HT1080 (cell line): ENCODE measurements at places on chromosomes 7 and 10. TPM values are rescaled to one million over a fixed set of nuclear protein-coding genes. Genes with fewer than 3 reads are reported as not detected.

DNA sequence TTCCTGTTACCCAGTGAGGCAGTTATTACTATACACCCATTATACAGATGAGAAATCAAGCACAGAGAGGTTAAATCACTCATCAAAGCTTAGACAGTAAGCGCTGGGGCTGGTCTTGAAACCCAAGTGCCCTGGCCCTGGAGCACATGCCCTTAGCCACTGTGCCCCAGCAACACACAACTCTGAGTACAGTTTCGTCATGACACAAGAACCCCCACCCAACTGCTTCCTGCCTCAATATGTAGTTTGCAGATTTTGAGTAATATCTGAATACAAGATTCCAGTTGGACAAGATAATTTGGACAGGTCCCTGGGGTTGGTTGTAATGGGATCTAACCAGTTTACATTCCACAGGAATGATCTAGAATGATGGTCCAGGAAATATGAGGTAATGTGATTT lies 62.8 kb downstream of the SH3PXD2A start:
- no peak for DNase-seq

DNA sequence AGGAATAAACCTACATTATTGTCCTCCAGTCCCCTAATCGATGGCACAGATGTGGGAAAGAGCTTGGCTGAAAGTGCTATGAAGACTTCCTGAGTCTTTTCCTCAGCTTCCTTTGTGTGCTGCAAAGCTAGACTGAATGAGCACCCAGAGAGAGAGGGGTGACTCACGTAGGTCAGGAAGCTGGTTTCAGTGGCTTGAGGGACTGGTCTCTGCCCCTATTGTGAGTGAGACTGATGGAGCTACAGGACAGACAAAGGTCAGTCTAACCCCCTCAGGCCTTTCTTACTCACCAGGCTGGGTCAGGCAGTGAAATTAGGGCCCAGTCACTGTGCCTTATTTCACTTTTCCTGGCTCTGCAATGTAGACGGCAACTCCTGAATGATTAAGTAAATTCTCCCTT lies 171.1 kb upstream of the GRB10 start:
- peak; percentile 67 for DNase-seq

DNA sequence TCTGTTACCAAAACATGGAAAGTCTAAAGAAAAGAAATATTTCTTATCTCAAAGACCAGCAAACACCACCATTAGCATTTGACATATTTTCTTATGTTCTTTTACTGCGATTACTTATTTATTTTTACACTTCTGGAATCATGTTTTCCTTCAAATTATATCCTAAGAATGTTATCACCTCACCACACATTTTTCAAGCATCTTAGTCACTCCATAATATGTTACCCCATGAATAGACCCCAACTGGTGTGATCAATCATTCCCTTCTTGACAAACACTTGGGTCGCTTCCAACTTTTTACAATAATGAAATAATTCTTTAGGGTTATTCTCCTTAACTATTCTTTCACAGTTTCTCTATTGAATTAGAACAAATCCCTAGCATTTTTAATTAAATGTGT lies 67.4 kb downstream of the AMPH start:
- DNase-seq, result no peak

- DNase-seq, result no peak
Observed at GRCh38 chr7:157483971-157484410, 147.2 kb downstream of the DNAJB6 start.

DNA sequence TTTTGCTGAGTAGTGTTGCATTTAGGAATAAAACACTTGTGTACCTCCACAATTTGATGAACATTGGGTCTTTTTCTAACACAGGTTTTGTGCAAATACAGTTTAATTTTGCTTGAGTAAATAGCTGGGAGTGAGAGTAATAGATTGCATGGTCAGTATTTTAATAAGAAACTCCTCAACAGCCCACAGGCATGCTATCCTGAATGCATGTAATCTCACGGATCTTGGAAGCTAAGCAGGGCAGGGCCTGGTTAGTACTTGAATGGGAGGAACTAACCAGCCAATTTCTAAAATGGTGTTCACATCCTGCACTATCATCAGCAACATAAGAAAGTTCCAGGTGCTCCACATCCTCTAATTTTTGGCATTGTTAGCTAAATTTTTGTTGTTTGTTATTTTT lies 685.4 kb upstream of the MBL2 start:
- DNase-seq, result no peak

Gene PIK3AP1
- 3.0 TPM in 2 replicates for total RNA-seq

Gene MYL10
- not detected in 2 replicates for total RNA-seq

GRCh38 chr7:8221567-8221966 lies 40.4 kb downstream of the ICA1 start:
- DNase-seq, result no peak

DNA sequence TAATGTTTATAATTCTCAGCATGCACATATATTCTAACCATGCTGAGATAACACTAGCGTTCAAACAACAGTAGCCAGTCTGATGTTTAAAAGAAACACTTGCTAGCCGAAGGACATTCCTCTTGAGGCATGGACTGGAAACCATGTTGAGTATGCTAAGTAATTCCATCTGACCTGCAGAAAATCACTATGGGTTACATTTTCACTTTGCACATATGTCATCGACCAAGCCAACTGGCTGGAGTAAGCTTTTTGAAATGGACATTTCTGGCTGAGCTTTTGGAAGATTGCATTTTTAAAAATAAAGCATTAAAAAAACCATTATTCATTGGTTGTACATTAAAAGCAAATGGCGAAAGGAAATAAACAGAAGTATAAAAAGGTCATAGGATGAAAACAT lies 88.2 kb downstream of the BBS9 start:
- no peak for DNase-seq

Gene EBLN1
- 0.29 TPM in 1 of 2 replicates, not detected in the other for total RNA-seq

DNA sequence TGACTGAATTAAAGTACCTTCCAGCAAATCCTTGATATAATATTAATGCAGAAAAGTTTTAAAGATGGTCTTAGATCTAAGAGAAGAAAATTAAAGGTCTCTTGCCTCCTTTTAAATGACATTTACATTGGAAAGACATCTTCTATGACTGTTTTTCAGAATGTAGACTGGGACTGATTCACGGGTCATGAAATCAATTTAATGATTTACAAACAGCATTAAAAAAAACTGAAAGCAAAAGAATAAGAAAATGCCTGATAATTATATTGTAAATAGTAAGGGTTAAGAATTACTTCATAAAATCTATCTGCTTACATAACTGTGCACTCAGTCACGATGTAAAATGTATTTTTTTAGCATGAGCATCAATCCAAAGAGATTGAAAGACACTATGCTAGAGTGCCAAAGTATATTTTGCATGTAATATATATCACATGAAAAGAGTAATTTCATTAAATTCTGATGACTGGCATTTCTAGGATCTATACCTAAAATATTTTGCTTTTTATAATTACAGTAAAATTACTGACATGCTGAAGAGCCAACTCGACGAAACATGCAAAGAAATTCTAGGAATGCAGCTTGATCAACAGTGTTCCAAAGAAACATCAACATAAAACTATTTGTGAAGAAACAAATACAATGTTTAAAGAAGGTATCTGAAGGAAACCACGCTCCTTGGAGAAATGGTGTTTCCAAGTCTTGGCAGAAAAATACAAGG lies 35.1 kb downstream of the RTKN2 start:
- DNase-seq, result no peak

- DNase-seq, result no peak
Observed at GRCh38 chr7:127041689-127042452, 210.9 kb downstream of the GRM8 start.

DNA sequence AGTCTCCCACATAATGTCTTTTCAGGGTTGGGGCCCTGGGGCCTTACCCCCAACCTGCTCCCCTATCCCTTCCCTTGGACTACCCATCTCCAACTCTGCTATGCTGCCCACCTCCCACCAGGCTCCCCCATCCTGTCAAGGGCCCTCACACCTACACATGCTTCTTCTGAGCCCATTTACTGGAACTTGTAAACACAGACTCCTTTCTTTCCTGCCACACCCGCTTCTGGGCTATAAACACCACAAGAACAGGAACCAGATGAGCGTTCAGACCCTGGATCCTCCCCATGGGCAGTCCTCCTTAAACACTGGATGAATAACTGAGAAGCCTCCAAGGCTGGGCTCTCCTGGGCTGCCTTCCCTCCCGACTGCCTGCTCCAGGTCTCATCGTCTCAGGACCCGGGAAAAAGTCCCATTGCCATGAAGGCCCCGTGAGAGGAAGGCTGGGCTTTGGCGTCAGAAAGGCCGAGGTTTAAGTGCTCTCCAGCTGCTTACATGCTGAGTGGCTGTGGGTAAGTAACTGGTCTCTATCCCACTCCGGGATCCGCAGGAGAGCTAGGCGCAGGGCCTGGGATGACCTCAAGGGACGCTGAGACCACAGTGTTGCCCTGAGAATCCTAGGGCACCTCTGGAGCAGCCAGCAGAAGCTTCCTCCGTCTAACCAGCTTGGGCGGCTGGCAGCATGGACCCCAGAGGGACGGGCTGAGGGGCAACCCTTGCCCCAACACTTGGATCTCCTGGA lies 15.6 kb upstream of the CRHR2 start:
- no peak for DNase-seq

DNA sequence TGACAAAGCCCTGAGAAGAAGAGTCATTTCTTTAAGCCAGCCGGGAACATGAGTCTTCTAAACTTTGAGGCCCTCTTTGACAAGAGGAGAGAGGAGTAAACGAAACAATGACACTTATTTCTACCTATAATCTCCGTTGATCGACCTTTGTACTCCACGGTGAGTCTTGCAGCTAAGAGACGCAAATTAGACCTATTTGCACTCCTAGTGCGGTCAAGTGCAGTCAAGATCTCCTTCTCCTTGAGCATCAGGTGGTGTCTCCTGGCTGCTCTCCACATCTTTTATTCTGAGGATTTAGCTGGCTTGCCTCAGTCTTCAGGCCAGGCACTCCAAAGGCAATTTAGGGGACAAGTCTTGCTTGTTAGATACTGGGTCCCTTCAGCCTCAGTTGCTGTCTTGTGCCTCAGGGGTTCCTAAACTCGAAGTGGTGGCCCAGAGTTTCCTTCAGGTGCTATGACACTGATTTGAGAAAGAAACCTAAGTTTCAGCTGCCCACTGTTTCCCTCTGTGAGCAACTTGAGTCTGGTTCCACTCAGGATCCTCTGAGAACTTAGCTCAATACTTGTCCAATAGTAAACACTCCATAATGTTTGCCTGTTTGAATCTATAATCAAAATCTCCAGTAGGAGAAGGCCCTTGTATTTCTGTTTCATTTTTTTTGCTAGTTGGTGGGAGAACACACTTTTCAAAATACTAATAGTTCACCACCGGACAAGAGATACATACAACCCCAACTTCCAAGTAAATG lies 312.9 kb downstream of the RNLS start:
- DNase-seq, result no peak

DNA sequence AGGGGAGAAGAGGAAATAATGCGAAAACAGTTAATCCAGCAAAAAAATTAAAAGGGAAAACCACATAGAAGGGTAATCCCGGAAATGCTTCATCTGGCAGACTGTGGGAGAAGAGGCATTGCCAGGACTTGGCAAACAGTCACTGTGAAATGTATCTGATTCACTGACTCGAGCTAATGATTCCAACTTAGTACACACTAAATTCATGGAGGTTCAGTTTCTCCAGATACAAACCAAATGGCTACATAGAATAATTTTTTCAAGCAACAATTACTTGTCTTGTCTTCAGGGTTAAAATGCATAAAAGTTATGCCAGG lies 36.4 kb downstream of the GDI2 start:
- peak; percentile 77 for DNase-seq

Gene CHAT
- total RNA-seq, result not detected in 2 replicates

DNA sequence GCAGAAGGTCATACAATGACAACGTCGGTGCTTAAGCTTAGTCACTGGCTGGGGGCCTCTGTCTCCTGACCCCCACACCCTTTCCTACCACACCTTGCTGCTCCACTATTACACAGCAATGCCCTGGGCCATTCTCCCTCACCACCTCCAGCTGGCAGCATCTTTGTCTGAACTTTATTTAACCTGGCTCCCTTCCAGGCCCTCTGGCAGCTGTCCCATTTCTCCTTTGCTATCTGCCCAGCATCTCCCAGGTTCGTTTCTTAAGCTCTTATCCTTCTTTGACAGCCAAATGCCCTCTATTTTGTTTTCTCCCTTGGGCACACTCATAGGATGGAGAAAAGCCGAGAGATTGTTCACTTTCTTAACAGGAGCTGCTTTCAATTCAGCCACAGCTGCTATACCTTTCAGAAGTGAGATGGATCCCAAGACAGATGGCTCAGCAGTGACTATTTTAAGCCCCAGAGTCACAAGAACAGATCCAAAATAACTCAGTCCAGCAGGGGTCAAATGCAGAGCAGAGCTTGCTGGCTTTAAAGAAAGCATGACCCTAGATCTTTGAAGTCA lies 1277.1 kb upstream of the AUTS2 start:
- DNase-seq, result no peak

DNA sequence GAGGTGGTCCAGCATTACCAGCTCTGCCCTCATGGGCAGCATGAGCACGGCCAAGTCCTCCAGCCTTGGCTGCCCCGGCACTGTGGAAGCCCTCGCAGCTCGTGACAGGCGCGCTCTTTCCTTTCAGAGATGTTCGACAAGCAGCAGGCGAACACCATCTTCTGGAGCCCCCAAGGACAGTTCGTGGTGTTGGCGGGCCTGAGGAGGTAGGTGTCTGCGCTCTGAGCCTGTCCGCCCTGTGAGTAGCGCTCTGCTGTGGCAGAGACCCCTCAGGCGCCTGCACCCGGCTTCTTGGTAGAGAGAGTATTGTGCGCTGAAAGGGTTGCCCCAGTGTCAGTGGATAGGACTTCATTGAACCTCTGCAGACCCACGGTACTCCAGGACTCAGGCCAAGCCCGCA lies 19.8 kb downstream of the EIF3B start:
- no peak for DNase-seq

Gene DCLRE1A
- 10.8 and 11.5 TPM in 2 replicates for total RNA-seq

DNA sequence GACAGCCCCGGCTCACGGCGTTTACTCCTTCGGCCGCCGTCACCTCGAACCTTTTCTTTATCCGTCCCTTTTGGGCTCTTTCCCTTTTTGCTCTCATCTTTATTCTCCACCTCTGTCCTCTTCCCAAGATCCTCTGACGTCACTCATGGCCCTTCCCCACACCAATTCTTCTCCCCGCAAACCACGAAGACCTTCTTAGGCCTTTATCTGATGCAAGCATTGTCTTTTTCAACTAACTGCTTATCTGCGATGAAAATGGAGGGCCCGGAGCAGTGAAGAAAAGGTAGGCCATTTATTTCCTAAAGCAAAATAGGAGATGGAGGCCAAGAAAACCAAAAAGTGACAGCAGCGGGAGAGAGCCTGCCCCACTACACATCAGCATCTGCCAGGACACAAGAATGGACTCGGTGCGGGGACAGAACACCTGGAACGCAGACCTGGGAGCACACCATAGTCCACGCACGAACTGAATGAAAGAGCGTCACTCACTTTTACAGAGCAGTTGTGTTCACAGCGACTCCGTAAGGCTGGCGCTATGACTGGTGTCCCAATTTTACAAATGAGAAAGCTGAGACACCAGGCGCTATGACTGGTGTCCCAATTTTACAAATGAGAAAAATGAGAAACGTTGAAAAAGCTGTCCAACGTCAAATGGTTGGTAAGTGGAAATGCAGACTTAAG lies 45.3 kb downstream of the ZNF777 start:
- no peak for DNase-seq

Gene SORCS1
- total RNA-seq, result 0.29 and 0.40 TPM in 2 replicates
